ENCODE measurements at places on chromosomes 13 and 19.
A peak's percentile ranks its signal among the peaks of the same experiment; 100 is the strongest.

DNA sequence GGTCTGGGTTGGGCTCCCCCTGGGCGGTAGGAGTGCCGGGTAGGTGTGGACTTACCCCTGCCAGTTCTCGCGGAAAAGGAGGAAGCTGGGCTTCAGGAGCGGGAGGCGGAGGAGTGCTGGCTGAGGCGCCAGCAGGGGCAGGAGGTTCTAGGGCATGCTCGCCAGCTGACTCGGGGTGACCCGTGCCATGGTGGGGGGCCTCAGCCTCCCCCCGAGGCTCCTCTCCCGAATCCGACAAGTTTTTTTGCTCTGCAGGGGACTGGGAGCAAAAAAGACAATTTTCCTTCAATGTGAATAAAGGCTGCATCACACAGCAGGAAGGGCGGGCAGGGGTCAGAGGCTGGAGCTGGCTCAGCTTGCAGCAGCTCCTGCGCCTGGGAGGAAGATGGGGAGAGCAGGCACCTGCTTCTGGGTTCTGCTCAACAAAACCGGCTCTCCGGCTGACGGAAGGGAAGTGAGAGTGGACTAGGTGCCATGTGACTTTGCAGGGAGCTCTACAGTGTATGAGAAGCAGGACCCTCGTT lies 26.5 kb downstream of the RANBP3 start:
- DNase-seq = no peak

- peak; percentile 13 for DNase-seq
Observed at GRCh38 chr19:6963937-6964336, 57.3 kb downstream of the MBD3L2B start.

DNA sequence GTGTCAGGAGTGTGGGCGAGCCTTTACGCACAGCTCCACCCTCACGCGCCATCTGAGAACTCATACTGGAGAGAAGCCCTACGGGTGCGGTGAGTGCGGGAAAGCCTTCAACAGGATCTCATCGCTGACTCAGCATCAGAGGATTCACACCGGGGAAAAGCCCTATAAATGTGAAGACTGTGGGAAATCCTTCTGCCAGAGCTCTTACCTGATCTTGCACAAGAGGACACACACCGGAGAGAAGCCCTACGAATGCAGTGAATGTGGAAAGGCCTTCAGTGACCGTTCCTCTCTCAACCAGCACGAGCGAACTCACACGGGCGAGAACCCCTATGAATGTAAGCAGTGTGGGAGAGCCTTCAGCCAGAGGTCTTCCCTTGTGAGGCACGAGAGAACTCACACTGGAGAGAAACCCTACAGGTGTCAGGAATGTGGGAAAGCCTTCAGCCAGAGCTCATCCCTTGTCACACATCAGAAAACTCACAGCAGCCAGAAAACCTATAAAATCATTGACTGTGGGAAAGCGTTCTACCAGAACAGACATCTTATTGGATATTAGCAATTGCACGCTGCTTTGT lies 6.9 kb upstream of the ZNF555 start:
- no peak for DNase-seq

GRCh38 chr13:63942372-63942771 lies 2526.7 kb upstream of the PCDH20 start:
- no peak for DNase-seq

DNA sequence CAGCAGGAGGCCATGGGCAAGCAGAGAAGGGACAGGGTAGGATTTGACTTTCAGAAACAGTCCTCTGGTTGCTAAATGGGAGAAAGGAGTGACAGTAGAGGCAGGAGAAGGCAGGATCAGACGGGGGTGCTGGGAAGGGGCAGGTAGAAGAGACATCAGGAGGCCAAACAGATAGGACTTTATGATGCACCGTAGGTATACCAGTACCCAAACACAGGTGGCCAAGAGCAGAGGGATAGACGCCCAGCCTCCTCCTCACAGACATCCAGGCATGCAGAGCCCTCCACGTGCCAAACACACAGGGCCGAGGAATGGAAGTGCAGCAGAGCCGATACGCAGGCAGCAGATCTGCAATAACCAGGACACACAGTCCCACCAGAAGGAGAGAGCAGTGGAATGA lies 1.3 kb upstream of the AXL start:
- DNase-seq = no peak

GRCh38 chr13:20394506-20394905 lies 131.2 kb downstream of the CRYL1 start:
- no peak for DNase-seq

- no peak for DNase-seq
Observed at GRCh38 chr19:46303322-46303690, 6.5 kb downstream of the HIF3A start.
